ENCODE measurements at places on chromosomes 12 and 14.

GRCh38 chr12:102334765-102335164 lies 137.1 kb upstream of the PMCH start:
- DNase-seq = no peak

- no peak for DNase-seq
Observed at GRCh38 chr14:28780843-28781820, 14.5 kb downstream of the FOXG1 start.

DNA sequence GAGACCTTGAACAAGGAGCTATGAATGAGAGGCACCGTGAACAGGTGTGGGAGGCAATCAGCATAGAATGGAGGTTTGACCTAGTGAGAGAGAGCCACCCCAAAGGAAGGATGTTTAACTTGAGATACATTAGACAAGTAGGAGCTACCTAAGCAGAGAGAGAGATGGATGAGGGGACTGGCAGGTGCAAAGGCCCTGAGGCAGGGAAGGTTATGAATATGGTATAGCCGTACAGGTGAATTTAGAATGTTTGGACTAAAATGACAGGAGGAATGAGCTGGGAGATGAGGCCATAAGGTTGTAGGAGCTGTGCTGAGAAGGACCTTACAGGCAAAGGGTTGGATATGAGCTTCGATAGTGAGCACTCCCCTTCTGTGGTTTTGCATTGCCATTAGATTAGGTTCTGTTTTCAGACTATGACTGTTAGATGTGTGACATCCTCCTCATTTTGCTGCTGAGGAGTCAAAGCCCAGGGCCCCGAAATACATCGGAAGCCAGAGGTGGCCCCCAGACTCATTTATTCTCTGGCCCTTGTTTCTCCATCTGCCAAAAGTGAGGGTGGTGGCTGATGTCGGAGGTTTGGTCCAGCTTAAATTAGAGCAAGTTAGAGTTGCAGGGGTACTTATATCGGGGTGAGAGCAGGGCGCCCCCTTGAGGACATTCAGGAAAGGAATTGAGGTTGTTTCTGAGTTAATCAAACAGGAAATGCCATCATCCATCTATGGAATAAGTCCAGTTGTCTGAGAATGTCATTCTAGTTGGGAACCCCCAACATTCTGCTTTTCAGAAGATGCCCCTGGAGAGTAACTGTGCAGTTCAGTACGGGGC lies 29.4 kb downstream of the SLC24A4 start:
- peak; percentile 35 for DNase-seq

GRCh38 chr12:8156845-8157244 lies at the start of gene ZNF705A:
Gene ZNF705A (plus strand): TSS chr12:8157015. CDS start chr12:8172626, 15,611 bp downstream.
- peak; percentile 90 for DNase-seq

- no peak for DNase-seq
Observed at GRCh38 chr14:19920021-19920657, at the start of gene OR4K5. Gene OR4K5 (plus strand): TSS chr14:19920607. CDS start chr14:19920607, 0 bp downstream.

- DNase-seq = no peak
Observed at GRCh38 chr12:138171-138897, 71.8 kb downstream of the IQSEC3 start.

GRCh38 chr12:82359115-82359478 lies 768 bp downstream of the METTL25 start:
- no peak for DNase-seq

GRCh38 chr14:52877628-52878027 lies 73.2 kb downstream of the FERMT2 start:
- peak; percentile 22 for DNase-seq

DNA sequence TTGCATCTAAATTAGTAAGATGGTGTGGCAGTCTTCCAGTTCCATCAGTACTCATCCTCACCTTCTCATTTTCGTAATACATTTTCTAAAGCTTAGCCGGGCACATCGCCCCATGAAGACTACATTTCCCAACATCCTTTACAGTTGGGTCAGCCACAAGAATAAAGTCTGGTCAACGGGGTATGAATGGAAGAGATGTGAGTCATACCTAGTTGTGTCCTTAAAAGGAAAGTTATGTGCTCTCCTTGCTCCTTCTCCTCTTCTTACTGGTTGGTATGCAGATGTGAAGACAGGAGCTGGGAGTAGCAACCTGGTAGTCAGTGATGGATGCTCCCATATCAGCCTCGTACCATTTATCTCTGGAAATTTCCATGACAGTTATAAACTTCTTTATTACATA lies 35.9 kb upstream of the EGLN3 start:
- DNase-seq = peak; percentile 6

- no peak for DNase-seq
Observed at GRCh38 chr14:31949709-31950108, 127.4 kb upstream of the ARHGAP5 start.

DNA sequence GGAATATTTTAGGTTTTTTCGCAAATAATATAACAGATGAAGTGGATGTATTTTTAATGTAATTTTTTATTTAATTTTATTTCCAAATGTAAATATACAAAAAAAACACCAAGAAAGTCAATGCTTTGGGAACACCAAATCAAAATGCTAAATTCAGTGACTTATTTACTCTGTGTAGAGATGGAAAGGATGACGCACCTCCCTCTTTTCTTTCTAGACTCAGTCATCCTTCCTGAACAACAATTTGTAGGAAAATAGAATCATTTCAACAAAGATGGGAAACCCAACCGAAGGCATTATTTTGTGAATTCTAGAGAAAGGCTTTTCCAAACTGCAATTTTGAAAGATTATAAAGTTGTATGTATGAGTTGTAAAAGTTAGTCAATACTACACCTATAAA lies 57.7 kb downstream of the CCER1 start:
- DNase-seq = peak; percentile 48

- DNase-seq = no peak
Observed at GRCh38 chr12:130014485-130014807, 110.6 kb upstream of the TMEM132D start.

DNA sequence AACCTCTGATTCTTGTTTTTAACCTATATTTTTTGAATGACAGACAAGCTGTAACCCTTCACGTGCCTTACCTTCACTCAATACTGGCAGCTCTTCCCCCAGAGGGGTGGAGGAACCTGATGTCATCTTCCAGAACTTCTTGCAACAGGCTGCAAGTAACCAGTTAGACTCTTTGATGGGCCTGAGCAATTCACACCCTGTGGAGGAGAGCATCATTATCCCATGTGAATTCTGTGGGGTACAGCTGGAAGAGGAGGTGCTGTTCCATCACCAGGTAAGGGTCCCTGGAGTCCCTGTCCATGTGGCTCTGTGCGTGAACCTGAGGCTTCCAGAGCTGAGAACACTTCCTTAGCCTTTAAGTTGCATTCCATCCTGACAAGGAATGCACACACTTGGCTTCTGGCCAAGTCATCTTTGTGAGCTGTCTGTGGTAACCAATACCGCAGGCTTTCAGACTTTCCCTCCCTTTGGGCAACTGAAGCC lies 22.7 kb downstream of the TRAFD1 start:
- DNase-seq = peak; percentile 57

- DNase-seq = no peak
Observed at GRCh38 chr12:56658921-56659320, 13.1 kb upstream of the ATP5F1B start.

- DNase-seq = no peak
Observed at GRCh38 chr12:125824276-125824675, 759.0 kb downstream of the AACS start.

DNA sequence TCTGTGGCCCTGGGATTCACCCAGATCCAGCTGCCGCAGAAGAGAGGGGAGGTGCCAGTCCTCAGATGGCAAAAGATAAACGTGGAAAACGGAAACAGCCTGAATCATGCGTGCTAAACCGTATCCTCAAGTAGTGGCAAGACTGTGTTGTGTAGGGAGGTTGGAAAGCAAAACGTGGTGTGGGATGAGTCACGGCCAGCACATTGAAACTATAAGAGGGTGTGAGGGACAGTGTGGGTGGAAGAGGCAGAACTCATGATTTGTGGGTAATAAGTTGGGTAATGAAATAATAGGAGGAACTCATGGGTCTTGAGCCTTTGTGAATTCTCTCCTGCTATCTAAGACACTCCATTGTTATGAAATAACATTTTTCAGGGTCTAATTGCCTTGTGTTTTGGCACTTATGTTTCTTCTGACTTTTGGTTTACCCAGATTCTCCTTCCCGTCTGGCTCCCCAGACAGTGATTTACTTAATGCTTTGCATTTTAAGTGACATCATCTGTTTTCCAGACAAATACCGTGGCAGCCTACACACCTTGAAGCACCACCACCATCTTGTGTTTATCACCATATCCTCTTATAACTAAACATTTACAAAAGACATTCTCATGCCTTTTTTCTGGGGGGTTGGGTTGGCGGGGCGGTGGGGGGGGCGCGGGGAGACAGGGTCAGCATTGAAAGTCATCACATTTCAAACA lies 62.3 kb upstream of the PTCSC3 start:
- peak; percentile 28 for DNase-seq

GRCh38 chr12:18432206-18432605 lies 170.9 kb downstream of the PIK3C2G start:
- no peak for DNase-seq

GRCh38 chr12:99914206-99914605 lies 70.5 kb downstream of the ANKS1B start:
- DNase-seq = no peak

GRCh38 chr12:48489012-48489411 lies 6.7 kb downstream of the C12orf54 start:
- no peak for DNase-seq

- DNase-seq = no peak
Observed at GRCh38 chr14:73146111-73146510, 9.8 kb downstream of the PSEN1 start.

DNA sequence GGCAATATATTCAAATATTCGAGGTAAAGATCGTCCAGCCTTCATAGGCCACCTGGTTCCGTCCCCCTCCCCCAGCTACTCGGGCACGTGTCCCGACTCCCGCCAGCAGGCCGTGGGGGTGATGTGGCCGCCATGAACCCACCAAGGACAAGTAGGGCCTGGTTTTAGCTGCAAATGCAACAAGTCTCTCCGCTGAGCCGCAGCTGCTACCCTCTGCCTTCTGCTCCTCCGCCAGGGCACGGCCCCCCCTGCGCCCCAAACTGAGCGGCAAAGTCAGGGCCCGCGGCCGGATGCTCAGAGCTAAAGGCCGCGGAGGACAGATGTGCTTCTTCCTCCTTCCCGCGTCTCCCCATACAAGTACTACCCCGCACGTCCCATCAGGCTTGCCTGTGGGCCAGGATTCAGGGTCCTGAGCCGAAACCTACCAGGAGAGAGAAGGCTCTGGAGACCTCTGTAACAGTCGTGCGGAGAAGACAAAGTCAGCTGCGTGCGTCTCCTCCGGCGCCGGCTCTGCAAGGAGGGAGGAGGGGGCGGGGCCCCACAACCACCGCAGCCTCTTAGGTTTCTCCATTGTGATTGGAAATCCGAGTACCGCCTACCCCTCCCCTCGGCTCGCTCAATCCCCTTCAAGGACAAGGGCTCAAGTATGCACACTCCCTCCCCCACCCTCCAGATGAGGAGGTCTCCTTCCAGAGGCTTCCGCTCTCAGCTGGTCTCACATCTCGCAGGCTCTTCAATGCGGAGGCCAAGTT lies at the start of gene LDHB:
LDHB (minus strand) TSS at position 517 of the 752 bp plus-strand sequence. CDS start 3,171 bp downstream, outside the sequence.
- peak; percentile 97 for DNase-seq

DNA sequence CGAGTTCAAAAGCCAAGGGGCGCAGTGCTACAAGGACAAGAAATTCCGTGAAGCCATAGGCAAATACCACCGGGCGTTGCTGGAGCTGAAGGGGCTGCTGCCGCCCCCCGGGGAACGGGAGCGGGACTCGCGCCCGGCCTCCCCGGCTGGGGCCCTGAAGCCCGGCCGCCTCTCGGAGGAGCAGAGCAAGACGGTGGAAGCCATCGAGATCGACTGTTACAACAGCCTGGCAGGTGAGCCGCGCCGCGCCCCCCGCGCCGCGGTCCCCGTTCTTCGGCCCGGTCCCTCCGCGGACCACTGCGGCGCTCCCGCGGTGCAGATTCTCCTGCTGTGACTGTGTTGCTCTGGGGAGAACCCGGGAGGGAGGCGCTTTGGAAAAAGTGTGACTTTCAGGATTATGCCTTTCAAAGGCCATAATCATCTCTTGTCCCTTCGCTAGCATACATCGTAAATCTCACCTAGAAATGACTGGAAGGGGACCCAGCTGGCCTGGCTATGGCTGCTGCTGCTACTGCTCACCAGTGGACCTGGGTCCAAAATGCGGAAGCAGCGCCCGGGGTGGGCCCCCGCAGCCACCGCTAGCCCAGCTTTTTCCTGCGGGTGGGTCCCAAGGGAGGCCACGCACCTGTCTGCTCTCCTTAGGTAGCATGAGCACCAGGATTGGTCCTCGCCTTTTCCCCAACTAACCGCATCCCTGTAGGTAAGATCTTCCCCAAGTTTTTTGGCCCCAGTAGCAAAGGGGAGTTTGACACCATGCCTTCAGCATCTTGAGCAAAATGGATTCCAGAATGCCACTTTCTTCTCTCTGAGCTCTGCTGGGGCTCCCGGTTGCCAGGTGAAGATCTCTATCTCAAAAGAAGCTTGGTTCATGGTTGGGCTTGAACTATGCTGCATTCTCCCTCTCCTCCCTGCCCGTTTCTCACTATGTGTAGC lies 853 bp downstream of the TTC9 start:
- peak; percentile 5 for DNase-seq

- no peak for DNase-seq
Observed at GRCh38 chr14:92929689-92930608, 7.0 kb downstream of the CHGA start.

DNA sequence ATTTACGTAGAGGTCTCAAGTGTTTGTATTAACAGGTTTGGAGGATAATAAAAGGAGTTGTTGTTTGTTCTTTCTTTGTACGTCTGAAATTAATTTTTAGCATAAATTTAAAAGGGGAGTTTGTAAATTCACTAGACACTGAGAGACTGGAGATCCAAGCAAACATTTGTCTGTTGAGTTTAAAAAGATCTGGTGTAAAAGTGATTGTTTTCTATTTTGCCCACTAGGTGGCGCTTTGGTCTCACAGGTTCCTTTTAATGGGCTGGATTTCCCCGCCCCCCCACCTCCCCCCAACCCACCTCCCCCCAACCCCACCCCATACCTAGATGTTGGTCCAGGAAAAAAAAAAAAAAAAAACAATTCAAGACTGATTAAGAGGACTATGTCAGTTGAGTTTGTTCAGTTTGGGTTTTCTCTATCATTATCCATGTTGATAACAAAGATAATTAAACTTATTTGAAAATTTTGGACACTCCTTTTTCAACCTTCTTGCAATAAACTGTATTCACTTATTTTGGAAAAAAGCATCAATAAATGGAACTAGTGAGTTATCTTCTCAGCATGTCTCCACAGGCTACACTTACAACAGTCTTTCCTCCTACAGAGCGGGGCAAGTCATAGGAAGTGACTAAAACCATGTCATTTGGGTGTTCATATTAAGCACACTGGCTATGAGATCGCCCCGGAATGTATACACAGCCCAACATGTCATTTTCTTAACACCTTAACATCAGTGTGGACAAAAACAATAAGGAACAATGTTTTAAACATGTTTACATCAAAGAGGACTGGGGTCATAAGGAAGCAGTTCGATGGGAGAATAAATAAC lies 841.1 kb downstream of the NRXN3 start:
- DNase-seq = peak; percentile 72

DNA sequence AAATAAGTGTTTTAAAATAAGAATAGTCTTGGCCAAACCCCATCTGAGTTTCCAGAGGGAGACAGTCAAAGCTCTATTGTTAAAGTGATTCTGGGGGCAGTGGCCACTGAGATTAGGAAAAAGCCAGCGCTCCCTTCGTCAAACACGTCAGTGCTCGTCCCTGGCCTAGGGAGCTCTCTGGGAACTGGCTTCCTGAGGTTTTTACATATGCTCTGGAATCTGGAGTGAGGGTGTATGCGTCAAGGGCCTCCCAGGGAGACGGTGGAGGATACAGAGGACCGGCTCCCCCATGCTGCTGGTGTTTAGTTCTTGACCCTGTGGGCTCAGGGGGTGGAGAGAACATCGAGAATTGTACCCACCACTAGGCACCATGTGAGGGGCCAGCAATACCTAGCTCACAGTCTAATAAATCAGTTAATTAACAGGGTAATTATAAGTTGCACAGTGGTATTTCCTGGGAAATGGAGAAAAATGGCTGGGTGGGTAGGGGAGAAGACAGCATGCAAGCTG lies 87.0 kb downstream of the SLC25A47 start:
- DNase-seq = no peak

All from dermis blood vessel endothelial cell (primary cell).